ENCODE measurements at places on chromosomes 5 and 9.

GRCh38 chr5:171774418-171774817 is 11.2 kb upstream of the SMIM23 start:
- no peak for DNase-seq

DNA sequence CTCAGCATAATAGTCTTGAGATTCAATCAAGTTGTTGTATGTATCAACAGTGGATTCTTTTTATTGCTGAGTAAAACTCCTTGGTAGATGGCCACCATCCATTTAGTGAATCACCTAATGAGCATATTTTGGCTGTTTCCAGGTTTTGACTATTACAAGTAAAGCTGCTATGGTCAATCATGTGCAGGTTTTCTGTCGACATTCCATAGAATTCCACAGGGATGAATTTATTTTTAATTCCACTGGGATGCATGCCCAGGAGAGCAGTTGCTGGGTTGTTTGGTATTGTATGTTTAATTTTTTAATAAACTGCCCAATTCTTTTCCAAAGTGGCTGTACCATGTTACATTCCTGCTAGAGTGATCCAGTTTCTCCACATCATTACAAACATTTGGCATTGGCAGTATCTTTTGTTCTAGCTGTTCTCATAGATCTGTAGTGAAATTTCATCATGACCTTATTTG is 10.5 kb upstream of the S1PR3 start:
- DNase-seq, result no peak

- peak; percentile 61 for DNase-seq
Observed at GRCh38 chr9:97398999-97399758, 12.7 kb upstream of the TDRD7 start.

GRCh38 chr9:133930682-133931485 is 61.2 kb downstream of the VAV2 start:
- DNase-seq, result no peak

DNA sequence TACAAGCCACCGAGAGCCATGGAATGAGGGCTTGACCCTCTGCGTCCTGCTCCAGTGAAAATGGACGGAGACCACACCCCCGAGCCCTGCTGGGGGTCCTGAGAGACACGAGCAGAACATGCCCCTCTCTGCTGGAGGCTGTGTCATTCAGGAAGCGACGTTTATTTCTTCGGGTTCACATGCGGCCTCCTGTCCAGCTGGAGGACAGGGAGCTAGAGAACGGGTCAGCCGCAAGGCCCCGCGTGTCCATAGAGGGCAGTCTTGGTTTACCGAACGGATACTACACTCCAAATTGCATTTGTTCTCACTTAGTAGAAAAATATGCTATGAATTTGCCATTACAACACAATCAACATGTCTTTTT is 36.1 kb downstream of the MRPL36 start:
- no peak for DNase-seq

DNA sequence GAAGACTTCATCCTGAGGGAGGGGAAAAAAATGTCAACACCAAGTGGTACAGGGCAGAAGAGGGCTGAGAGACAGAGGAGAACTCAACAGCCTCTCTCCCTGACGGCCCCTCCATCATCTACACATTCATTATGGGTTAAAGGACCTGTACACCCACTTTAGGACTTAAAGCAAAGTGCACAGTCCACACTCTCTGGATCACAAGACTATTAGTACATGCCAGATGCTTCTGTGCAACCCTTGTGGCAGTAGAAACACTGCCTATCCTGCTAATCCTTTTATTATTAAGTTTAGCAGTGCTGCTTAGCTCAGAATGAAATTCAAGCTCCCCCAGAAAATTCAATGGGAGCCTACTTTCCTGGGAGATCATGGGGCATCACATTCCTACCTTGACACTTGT is 1.9 kb downstream of the FRMD3 start:
- no peak for DNase-seq

DNA sequence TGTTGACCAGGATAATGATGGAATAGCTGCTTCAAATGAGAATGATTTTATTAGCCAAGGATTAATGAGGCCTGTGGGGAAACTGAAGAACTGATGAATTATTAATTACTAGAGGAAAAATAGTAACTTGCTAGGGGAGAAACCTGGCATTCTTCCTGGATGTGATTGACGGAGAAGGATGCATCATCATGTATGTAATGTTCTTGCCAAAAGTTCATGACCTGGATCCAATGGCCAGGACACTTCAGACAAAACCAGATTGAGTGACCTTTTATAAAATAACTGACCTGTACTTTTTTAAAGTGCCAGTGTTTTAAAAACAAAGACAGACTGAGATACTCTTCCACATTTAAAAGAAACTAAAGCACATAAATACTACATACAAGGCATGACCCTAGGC is 23.7 kb downstream of the KIAA1191 start:
- DNase-seq, result no peak

DNA sequence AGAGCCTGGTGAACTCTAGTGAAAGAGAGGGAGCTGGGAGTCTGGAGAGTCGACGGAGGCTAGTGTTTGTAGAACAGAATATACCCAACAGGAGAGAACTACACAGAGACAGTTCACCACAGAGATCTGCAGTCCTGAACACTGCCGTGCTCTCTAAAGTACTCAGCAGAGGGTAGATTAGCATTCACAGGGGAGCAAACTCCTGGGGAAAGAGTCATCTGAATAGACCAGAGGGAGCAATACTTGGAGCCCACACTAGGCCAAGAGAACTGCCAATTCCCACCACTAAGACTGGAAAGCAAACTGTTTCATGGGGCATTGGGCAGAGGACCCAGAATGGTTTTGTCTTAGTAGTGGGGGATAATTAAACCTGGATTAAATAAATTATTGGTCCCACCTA is 235.6 kb downstream of the EDIL3 start:
- no peak for DNase-seq

- no peak for DNase-seq
Observed at GRCh38 chr9:23842565-23843129, 16.6 kb upstream of the ELAVL2 start.

GRCh38 chr9:81492710-81493447 is 196.5 kb downstream of the TLE1 start:
- DNase-seq, result no peak

DNA sequence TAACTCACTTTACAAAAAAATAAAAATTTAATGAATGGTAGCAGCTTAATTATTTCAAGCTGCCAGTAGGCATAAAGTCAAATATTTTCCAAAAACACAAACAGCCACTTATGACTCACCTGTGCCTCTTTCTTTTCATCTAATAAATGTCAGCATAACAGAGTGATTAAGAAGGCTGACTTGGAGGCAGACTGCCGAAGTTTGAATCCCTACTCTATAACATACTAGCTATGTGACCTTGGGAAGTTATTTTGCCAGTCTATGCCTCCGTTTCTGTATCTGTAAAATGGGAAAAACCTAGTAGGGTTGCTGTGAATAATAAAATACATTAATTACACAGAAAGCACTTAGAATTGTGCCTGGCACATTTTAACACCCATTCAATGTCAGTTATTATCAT is 33.8 kb downstream of the FANCC start:
- DNase-seq, result no peak

DNA sequence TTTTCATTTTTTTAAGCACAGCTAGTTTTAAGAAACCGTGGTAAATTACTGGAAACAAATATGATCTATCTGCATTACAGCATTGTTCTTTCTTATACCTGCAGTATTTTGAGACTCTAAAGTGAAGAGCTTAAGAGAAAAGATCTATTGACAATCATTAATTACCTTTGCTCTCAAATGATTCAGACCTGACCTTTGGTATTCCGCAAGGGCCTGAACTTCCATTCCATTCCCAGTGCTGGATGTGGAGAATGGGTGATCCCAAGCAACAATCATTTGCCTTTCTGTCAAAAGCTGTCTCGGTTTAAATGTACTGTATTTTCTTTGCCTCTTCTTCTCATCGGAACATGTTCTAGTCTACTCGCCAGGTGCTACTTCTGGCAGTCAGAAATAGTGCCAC is 18.9 kb downstream of the NREP start:
- no peak for DNase-seq

- no peak for DNase-seq
Observed at GRCh38 chr9:107175816-107176435, 107.2 kb upstream of the RAD23B start.

- no peak for DNase-seq
Observed at GRCh38 chr5:154514331-154514730, 36.3 kb upstream of the HAND1 start.

DNA sequence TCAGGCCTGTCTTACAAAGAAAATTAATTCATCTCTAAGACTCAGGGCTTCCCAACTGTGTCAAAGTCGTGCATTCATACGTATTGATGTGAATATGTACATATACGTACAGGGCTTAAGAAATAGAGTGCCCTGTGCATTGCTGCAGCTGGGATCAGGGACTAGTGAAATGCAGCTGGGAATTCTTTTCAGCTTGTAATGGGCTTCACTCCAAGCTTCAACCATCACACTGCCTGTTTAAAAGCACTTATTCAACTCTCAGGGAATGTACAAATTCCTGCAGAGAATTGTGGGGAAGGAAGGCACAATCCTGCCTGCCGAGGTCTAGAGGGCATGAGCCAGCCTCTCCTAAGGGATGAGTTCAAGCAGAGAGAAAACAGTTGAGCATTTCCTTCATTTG is 59.6 kb upstream of the MAN2A1 start:
- no peak for DNase-seq

GRCh38 chr5:80140496-80140895 is 105.3 kb downstream of the THBS4 start:
- no peak for DNase-seq

DNA sequence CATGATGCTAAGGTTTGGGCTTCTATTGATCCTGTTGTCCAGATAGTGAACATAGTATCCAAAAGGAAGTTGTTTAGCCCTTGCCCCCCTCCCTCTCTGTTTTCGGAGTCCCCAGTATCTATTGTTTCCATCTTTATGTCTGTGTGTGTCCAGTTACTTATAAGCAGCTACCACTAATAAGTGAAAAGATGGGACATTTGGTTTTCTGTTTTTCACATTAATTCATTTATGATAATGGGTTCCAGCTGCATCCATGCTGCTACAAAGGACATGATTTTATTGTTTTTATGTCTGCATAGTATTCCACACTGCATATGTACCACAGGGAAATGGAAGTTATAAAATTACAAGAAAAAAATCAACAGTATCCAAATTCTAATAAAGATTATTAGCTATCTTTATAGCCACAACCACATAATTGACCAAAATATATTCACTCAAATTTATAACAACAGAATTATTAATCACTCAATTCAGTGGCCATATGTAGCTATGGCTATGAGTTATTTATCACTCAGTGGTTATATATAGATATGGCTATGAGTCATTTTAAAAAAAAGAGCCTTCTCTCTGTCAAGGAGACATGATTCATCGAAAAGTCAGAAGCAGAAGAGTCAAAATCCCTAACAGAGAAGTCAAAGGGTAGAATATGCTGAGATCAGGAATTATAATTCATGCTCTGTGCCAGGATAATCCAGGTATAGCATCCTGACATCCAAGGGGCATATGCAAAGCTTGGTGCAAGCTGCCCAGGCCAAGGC is 367.5 kb downstream of the DEPDC1B start:
- no peak for DNase-seq

DNA sequence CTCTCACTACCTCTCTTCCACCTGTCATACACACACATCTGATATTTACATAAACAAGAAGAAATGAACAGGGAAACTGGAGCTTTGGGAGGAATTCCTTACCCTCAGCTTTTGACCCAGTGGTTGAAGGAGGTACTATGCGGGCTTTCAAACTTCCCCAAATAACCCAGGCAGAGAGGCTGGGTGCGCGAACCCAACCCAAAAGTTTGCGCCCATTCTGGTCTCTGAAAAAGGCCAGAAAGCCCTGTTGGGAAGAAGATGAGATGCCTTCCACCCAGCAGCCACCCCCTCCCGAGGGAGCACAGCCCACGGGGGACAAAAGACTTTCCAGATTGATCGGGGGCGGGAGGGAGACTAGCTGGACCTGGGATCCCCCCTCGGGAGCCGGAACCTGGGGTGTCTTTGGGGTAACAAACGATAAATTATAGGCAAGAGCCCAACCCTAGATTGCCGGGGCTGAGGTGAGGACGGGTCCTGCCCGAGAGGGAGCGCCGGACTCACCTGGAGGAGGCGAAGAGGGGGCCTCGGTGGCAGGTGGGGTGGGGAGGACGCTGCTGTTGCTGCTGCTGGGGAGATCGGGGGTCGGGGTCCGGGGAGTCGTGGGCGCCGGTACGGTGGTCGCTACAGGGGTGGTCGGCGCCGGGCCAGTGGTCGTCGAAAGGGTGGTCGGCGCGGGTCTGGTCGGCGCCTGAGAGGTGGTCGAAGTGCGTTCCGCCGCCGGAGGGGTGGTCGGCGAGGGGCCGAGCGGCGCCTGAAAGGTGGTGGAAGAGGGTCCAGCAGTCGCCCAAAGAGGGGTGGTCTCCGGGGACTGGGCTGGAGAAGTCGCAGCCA is 798 bp downstream of the MEGF9 start:
- no peak for DNase-seq

GRCh38 chr9:419571-420171 is 205.0 kb downstream of the DOCK8 start:
- no peak for DNase-seq

DNA sequence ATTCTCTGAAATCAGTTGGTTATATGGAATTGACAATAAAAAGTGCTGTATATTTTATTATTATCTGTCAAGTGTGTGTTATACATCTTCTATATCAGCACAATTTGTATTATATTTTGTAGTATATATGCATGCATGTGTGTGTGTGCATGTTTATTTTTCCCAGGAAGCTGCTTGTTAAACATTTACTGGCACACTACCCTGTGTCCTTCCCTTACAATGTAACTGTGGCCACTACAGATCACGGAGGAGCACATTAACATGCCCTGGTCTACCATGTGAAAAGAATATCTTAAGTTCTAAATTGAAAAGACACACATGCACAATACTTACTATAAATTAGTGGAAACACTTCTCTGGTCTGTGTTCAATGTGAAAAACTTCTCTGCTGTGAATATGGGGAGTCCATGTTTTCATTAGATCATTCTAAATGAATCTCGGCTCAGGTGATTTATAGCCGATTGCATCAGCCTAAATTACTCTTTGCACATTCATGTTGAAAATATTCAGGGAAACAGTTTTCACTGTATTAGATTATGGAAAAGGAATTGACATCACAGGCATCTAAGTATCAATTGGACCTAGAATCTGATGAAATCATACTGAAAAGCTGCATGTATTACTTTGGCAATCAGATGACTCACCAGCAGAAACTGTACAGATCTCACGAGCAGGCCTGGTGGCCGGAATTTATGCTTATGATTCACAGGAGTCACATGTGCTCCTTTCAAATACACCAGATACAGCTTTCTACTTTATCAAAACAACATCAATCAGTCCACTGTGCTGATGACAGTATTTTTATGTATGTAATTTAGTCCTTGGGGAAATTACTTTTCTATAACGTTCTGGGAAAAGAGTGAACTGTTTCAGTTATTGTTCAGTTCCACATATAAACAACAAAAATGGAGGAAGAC is 39.4 kb downstream of the LURAP1L start:
- no peak for DNase-seq
